ENCODE measurements at places on chromosomes 7 and 10.

- DNase-seq, result no peak
Measured at GRCh38 chr10:110680273-110681020, 36.3 kb downstream of the RBM20 start.

DNA sequence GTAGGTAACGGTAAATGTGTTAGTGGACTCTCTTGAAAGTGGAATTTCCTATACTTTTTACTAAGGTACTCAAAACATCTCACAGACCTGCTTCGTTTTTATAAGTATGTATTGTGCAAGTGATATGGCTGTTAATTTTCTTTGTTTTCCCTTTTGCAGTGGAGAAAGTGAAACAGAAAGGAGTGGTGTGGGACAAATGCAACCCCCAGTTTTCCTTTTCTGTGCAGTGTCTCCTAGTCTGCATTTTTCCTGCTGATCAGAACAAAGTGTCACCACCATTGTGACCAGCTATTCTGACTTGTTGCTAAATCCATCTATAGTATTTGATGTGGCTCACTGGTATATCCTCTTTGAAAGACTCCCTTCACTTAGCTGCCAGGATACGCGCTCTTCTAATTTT lies 410.0 kb downstream of the EXOC4 start:
- DNase-seq, result no peak

DNA sequence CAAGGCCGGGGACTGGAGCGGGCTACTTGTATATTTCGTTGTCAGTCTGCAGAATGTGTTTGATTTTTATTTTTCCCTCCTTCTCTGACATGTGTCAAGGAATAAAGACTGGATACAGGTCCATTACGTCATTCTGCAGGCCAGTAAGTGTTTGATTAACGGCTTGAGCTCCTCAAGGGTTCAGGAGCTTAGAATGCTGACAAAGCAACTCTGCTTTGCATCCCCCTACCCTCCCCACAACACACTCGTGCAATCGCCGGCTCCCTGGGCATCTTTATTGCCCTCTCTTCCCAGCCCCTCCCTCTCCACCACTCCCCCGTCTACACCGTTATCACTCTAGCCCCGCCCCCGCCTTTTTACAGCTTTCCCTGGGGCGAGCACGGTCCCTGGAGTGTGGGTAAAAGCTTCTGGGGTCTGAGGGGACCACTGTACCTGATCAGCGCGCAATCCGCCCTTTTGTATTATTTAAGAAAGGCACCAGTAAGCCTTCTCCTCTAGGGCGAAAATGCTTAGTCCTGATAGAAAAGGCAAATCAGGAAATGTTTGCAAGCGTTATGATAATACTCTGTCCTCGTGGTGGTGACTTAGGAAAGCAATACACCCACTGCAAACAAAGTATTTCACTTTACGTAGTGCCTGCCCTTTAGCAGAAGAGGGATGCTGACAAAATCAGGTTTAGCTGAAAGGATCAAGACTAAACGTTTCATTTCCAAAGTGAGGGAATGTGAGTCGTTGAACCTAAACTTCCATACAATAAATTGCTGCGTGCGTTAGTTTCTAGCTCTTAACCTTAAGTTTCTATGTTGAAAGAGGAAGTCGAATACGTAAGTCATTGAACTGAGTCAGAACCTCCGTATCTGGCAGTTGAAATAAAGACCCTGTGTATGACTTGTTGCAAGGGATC lies 1.4 kb upstream of the CREB5 start:
- DNase-seq, result no peak

- DNase-seq, result no peak
Measured at GRCh38 chr10:33025039-33025438, 67.0 kb upstream of the ITGB1 start.

- no peak for DNase-seq
Measured at GRCh38 chr10:69634759-69635425, 4.8 kb downstream of the FAM241B start.

DNA sequence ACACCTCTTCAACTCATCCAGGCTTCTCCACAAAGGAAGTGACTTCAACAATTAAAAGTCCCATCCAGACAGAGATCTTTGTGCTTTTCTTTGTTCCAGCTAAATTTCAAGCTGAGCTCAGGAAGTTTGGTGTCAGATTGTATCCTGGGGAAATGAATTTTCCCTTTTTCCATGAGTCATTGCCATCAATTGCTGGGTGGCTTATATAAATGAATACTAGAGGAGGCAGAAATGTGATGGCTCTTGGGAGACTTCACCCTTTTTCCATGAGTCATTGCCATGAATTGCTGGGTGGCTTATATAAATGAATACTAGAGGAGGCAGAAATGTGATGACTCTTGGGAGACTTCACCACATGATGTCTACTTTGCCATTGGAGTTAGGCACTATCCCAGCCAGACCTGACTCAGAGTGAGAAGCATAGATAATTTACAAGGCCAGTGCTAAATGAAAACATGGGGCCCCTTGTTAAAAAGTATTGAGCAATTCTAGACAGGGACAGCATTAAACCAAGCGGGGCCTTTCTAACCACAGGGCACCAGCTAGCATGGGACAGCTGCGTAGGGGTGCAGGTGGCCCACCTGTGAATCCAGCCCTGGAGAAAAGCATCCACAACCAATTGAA lies 339.2 kb upstream of the PODXL start:
- peak; percentile 99 for DNase-seq

GRCh38 chr10:5810225-5810624 lies 3.0 kb downstream of the GDI2 start:
- DNase-seq, result no peak

- DNase-seq, result no peak
Measured at GRCh38 chr7:90869335-90869734, 273.2 kb downstream of the CDK14 start.

DNA sequence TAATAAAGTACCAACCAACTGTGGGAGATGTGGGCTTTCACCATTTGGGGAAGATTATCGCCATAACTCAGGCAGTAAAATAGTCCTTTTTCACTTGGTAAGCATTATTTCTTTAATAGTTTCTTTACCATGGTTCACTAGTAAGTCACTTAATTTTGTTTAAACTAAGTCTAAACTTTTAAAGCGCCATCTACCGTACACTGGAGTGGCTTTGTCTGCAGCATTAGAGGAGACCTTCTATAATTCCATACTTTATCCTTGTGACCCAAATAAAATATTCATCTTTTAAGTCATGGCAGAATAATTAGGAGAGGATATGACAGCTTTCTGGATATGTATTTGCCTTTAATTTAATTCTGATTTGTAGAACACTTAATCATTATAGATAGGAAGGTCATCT lies 468.0 kb downstream of the MAGI2 start:
- no peak for DNase-seq

DNA sequence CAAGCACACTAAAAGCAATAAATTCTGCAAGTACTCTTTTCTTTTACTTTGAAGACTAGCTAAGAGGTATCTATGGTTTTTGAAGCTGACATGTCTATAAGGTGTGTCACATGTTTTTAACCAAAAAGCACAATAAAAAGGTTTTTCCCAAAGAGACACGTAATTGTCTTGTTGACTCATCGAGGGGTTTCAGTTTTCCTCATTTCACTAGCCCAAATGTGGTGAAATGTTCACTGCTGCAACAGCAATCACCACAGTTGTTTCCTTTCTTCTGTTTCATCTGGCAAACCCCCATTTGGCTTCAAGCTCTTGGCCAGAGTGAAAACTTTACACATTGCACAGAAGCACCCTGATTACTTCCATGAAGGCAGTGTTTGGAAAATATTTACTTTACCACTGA lies 3.8 kb upstream of the HOXA4 start:
- DNase-seq, result peak; percentile 41

DNA sequence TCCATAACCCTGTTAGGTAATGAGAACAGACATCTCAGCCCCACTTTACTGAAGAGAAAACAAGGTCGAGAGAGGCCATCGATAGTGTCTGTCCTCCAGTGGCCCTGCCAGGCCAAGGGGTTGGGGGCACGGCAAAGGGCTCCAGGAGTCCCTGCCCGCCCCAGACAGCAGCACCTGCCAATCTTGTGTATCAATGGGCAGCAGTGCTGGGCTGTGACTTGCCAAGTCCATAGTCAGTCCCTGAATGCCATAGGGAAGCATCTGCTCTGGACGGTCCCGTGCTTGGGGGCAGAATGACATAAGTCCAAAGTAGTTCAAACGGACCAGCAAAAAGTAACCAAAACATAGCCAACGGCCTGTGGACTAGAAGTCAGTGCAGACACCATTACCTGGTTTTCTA lies 33.2 kb downstream of the DLG5 start:
- no peak for DNase-seq

- DNase-seq, result no peak
Measured at GRCh38 chr7:3282457-3282856, 18.6 kb upstream of the SDK1 start.

GRCh38 chr7:12942609-12943008 lies 255.2 kb downstream of the ARL4A start:
- DNase-seq, result no peak

GRCh38 chr7:120373174-120373573 lies 100.2 kb downstream of the KCND2 start:
- DNase-seq, result no peak

DNA sequence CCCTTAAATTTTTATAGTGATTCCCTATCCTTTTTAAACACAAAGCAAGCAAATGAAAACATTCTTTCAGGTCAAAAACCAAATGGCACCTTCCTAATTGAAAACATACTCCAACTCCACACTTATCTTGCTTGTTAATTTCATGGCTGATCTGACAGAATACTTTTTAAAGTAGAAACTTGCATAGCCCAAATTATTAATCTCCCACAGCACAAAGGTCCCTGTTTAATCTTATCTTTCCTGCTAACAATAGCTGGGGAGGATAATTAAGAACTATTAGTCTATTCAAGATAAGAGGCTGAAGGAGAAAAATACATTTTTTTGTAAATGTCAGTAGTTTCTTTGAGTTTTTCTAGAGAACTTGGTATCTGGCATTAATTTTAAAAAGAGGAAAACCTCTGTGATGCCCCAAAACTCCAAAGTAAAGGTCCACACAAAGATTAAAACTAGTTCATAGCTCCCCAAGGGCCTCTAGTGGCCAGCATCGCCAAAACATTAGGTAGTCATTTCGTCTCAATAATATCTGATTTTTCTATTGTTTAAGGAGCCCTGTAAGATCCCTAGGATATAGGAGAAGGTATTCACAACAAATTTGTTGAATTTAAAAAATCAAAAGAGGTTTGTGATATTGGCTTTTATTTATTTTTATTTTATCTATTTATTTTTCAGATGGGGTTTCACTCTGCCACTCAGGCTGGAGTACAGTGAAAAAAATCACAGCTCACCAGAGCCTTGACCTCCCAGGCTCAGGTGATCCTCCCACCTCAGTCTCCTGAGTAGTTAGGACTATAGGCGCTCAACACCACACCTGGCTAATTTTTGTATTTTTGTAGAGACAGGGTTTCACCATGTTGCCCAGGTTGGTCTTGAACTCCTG lies 14.7 kb downstream of the CDNF start:
- peak; percentile 39 for DNase-seq

GRCh38 chr10:124648738-124649137 lies 95.4 kb downstream of the FAM53B start:
- DNase-seq, result peak; percentile 42

GRCh38 chr10:11509036-11509435 lies 102.4 kb downstream of the USP6NL start:
- no peak for DNase-seq

DNA sequence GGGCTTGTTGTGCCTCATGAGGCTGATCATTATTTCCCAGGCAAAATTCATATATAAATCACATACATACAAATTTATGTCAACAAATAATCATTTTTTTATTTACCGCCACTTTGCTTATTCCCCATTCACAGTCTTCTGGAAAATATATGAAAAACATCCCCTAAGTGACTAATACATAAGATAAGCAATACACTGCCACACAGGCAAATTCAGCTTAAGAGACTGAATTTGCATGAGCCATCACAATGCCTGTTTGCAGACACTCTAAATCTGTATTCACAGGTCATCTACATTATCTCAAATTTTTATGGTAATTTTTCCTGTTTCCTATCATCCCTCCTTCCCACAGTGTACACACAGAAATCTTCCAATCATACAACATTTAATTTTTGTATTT lies 13.2 kb downstream of the OSBPL3 start:
- DNase-seq, result no peak

DNA sequence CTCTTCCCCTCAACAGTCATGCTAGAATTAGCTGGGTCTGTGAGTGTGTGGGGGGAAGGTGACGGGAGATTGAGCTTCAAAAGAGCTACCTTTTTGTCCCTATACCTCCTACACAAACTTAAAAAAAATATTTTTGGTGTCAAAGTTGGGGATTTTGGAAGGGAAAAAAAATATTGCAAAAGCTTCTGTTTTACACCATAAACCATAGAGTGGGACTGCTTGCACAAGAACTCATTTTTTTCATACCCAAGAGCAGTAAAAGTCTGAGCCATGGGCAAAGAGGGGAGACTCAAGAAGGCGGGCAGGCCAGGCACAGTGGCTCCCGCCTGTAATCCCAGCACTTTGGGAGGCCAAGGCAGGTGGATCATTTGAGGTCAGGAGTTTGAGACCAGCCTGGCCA lies 9.4 kb upstream of the ZDHHC4 start:
- no peak for DNase-seq

GRCh38 chr7:116632384-116632783 lies 39.6 kb upstream of the MET start:
- peak; percentile 3 for DNase-seq

- no peak for DNase-seq
Measured at GRCh38 chr7:108079276-108079647, 50.9 kb downstream of the LAMB4 start.

GRCh38 chr10:114042895-114043531 lies 653 bp upstream of the ADRB1 start:
- DNase-seq, result no peak

DNA sequence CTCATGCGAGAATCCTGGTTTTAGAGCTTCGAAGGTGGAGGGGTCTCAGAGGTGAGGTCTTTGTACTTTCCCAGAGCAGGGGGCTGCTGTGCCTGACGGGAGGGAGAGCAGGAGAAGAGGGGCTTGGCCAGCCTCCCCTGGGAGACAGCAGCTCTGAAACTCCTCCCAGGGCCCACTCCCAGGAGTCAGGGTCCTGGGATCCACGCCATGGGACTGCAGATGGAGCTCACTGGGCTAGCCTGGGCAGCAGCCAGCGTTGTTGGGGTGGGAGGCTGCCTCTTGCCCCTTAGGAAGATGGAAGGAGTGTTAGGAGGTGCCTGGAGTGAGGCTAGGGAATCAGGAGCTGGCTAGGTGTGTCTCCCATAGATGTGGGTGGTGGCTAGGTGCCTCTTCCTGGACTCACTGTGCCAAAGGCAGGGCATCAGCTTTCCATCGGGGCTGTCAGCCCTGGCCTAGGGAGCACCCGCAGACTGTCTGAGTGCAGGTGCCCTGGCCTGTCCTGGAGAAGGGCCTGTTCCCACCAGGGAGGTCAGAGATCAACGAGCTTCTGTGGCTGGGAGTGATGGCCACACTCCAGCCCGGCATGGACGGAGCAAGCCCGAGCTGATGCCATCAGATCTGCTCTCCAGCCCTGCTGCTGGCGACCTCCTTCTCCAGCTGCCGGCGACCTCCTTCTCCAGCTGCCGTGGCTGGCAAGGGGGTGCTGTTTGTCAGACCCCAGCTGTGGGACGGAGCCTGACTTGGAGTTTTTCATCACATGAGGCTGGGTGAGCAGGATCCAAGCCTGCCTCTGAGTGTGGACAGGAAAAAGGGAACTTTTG lies 111.3 kb downstream of the PTPN20 start:
- DNase-seq, result no peak

- no peak for DNase-seq
Measured at GRCh38 chr7:369476-370258, 79.7 kb downstream of the FOXL3 start.
